GM04503 (cell line): ENCODE measurements at places on chromosomes 12 and 14.

GRCh38 chr14:67892466-67893100 lies 73.0 kb downstream of the RAD51B start:
- no peak for DNase-seq

GRCh38 chr12:111129149-111129767 lies 208.9 kb upstream of the MYL2 start:
- DNase-seq, result no peak

DNA sequence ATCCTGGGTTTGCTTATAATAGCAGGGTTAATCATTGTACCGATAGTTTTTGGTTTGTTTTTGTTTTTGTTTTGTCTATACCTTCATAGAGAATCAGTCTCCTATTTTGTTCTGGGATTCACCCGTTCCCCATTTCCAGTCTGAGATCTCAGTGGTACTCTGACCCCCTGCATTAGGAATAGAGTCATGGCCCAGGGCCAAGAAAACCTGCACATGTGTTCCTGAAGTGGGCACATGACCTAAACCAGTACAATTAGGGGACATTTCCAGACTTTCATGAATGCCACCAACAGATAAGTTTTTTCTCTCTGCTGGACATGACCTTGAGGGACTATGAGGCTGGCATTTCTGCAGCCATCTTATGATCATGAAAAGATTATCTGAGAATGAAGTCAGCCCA lies 52.5 kb downstream of the MRPL42 start:
- no peak for DNase-seq

DNA sequence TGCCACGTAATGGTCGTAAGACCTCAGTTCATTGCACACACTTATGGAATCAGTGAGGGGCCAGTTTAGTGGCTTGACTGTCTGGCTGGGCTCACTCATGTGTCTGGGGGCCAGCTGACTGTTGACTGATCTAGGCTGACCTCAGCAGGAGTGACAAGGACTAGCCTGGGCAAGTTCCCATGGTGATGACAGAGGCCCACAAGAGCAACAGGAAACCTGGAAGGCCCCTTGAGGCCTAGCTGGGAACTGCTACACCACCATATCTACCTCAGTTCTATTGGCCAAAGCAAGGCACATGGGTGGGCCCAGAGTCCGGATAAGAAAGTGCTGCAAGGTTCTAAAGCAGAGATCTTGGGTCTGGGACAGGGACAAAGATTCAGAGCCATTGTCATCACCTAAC lies 21.3 kb upstream of the RFLNA start:
- DNase-seq, result no peak

DNA sequence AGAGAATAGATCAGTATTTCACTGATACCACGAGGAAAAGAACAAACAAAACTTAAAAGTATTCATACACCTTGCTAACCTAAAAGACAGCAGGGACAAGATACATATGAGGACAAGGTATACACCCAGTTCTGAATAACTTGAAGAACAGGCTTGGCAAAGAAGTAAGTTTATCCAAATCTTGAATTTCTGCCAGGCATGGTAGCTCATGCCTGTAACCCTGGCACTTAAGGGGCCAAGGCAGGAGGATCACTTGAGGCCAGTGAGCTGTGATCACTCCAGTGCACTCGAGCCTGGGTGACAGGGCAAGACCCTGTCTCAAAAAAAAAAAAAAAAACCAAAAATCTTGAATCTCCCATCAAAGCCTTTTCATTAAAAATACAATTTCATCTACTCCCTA lies 25.0 kb downstream of the EIF2S1 start:
- DNase-seq, result no peak

- no peak for DNase-seq
Measured at GRCh38 chr12:93670104-93670503, 7.1 kb upstream of the CRADD start.

DNA sequence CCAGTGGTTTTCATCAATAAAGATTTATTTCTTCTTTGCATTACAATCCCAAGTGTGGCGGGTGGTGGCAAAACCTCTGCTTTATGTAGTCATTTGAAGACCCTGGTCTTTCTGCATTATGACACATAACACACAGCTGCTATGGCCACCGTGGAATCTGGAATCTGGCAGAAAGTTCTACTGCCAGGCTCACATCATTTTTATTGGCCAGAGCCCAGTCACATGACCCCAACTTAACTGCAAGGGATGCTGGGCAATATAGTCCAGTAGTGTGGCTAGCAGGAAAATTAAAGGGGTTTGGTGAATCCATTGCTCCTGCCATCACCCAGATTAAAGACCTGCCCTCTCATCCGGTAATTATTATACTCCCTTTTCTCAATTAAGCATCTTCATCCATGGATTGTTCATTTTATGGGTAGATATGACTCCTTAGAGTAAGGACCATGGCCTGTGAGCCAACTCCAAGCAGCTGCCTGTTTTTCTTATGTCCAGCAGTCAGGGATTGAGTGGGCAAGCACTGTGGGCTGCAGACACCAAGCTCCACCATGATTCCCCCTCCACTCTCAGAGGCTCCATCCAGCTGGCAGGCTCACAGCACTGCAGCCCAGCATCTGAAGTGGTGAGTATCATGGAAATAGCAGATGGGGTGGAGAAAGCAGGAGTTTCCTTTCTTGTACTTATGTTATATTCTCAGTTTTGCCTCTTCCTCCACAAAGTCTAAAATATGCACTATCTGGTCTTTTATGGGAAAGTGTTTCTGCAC lies 1030.7 kb downstream of the AACS start:
- no peak for DNase-seq

DNA sequence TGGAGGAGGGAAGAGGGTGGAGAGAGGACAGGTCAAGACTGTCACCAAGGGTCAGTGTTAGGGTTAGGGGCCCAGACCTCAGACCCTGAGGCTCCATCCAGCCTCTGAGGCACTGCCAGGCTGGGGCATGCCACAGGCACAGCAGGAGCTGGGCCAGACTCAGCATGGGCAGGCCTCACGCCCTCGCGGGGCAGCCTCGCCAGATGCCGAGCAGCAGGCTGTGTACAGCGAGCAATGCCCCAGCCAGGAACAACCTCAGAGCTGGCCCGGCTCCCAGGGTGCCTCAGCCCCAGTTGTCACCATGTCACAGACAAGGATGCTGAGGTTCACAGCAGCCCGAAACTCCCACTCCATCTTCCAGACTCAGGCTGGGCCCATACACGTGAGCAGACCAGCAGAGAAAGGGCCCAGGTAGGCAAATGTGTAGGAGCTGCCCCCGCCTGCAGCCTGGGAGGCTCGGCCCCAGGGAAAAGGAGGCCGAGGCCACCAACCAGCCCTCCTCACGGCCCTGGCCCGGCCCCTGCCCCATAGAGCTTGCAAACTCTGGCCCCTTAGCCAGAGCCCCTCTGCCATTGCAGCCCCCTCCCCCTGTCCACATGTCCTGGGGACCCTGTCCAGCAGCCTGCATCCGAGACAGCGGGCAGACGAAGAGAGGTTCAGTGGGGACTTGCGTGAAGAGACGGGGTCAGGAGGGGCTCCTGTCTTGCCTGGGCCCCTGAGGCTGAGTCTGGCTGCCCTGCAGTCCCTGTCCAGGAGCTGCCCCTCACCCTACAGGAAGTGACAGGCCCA lies 7.5 kb downstream of the C14orf180 start:
- DNase-seq, result no peak

GRCh38 chr14:37083599-37083998 lies 88.8 kb downstream of the SLC25A21 start:
- no peak for DNase-seq

DNA sequence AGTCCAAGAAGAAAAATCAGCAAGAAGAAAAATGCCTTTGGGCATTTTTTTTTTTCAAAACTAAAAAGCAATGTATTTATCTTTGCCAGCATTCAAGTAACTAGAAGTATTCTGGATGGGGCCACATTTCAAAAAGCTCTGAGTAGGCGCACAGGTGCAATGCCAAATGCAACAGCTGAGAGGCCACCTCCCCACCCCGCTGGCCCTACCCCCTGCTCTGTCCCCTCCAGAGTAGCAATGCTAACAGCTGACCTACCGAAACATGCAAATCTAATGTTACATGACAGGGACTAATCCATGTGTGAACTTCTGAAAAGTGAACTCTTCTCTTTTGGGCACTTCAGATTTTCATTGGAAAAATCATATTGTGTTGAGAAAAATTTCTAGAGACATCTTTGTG lies 153.7 kb upstream of the SLC38A2 start:
- no peak for DNase-seq
